ENCODE measurements at places on chromosomes 2 and 18.
A peak's percentile ranks its signal among the peaks of the same experiment; 100 is the strongest.

- DNase-seq: no peak
These were observed 120.1 kb downstream of the HAUS1 start for GRCh38 chr18:46224181-46224775.

DNA sequence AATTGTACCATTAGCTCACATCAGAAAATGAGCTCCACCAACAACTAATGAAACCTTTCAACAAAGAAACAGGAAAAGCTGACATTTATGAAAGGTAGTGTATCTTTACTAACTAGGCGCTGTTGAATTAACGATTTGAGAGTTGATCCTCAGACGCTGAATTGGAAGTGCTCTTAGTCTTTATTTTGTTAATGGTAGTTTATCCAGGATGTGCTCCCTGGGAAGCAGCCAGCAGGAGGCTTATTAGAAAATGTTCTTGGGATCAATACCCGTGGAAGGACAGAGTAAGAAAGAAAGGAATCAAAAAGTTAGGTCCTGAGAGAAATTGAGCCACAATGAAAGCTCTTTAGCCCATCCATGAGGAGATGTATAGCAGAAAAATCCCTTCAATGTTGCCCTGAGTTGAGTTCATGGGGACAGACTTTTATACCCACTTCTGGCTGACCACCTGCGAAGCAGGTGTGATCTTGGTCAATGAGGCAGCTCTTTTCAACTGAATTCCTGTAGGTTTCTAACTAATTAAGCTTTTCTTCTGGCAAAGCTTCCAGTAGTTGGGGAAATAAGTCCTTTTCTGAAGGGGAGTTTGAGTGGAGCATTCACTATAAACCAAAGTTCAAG is 492.6 kb upstream of the REG3G start:
- no peak for DNase-seq

DNA sequence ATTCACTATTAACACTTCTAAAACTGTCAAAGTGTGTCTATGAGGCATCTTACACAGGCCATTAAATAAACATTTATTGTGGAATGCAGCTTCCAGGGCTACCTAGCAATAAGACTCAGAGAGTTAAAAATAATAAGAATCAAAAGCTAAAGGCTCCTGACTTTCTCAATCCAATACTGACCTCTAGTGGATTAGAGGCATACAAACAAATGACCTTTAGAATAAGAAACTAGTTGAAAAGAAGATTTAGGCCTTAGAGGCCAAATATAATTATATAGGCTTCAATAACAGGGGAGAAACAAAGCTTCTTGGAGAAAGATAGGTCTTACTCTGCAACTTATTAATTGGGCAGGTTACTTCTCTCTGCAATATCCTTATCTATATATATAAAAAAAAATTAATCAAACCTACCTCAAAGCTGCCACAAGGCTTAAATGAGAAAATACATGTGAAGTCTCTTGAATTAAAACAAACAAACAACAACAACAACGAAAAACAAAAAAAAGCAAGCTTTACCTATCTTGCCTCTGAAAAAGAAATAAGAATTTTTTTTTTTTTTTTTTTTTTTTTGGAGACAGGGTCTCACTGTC is 246.1 kb downstream of the EXOC6B start:
- peak; percentile 13 for DNase-seq

GRCh38 chr2:148614322-148615049 is 30.1 kb upstream of the EPC2 start:
- DNase-seq: peak; percentile 42

GRCh38 chr2:236208019-236208926 is 40.1 kb upstream of the GBX2 start:
- DNase-seq: no peak

GRCh38 chr2:238848691-238848975 is 748 bp downstream of the TWIST2 start:
- no peak for DNase-seq

GRCh38 chr2:111952871-111953452 is 54.6 kb downstream of the MERTK start:
- DNase-seq: no peak

DNA sequence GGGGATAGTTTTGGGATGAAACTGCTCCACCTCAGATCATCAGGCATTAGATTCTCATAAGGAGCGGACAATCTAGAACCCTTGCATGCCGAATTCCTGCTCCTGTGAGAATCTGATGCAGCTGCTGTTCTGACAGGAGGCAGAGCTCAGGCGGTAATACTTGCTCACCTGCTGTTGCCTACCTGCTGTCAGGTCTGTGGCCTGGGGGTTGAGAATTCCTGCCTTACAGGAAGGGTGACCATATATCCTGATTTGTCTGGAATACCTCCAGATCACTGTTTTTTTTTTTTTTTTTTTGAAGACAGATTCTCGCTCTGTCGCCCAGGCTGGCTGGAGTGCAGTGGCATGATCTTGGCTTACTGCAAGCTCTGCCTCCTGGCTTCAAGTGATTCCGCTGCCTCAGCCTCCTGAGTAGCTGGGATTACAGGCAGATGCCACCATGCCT is 21.7 kb downstream of the ACSL3 start:
- no peak for DNase-seq

DNA sequence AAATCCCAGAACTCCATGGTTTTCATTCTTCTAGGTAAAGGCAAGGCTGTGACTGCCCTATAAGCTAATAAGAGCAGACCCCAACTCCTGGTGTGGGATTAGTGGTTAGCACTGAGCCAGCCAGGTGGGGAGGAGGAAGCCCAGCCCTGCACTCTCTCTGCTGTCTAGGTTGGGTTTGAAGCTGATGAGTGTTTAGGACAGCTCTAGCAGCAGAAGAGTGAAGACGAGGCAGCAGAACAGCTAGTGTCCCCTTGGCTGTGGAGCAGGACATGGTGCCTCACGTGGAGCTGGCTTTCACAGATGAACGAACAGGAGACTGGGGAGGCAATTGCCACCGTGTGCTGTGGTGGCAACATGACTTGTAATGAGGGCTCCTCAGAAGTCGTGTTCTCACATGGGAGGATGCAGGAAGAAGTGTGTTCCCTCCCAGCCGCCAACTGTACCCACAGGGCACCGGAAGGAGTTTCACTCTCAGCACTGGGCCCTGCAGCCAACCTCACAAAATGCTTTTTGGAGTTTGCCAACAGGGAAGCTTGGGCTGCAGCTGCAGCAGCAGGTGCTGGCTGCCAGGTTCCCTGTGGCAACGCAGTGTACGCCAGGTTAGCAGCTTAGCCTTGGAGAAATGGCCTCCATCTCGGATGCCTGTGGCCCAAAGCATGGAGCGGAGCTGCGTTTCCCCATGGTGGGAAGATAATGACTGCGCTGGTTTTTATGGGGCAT is 328.2 kb downstream of the SETBP1 start:
- DNase-seq: no peak

DNA sequence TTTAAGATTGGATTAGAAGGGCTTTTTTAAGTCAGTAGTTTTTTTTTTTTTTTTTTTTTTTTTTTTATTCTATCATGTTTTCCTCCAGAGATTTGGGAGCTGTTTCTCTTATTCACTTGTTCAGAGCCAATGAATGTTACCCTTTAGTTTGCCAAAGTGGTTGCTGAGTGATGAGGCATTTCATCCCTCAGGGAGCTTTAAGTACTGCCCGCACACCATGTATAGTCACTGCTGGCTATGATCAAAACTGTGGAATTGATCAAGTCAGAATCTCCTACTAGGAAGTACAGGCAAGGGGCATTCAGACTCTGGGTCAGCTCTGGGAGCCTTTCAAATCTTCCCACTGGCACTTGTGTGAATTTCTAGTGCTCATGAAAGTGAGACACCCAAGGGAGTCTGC is 201.6 kb downstream of the IKZF2 start:
- DNase-seq: no peak

DNA sequence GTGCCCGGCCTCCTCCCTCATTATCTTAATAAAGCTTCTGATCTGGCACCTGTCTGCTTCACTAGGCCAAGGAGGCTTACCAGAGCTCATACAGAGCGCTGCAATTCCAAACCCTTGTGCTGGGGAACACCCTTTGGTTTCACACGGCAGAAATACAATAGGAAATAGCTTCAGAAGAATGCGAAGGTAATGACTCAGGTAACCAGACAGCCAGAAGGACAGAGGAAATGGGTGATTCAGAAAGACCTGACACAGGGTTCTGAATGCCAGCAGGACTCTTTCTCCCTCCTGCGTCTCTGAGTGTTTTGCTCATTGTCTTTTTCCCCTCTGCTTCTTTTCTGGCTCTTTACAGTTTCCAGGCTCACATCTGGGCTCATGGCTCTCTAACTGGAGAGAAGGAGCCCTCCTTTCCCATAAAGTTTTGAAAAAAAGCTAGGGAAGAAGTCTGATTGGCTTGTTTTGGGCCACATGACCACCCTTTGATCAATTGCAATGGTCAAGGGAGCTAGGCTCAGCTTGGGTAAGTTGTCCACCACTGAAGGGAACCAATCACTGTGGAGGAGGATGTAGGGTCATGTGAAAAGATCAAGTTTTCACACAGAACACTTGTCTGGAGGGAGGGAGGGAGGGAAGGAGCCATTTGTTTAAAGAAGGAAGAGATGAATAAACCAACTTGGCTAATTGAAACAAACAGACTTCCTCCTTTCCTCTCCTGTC is 90.5 kb upstream of the UPP2 start:
- peak; percentile 30 for DNase-seq

All from NT2/D1 (cell line).